ENCODE measurements at places on chromosomes 12 and 14.

DNA sequence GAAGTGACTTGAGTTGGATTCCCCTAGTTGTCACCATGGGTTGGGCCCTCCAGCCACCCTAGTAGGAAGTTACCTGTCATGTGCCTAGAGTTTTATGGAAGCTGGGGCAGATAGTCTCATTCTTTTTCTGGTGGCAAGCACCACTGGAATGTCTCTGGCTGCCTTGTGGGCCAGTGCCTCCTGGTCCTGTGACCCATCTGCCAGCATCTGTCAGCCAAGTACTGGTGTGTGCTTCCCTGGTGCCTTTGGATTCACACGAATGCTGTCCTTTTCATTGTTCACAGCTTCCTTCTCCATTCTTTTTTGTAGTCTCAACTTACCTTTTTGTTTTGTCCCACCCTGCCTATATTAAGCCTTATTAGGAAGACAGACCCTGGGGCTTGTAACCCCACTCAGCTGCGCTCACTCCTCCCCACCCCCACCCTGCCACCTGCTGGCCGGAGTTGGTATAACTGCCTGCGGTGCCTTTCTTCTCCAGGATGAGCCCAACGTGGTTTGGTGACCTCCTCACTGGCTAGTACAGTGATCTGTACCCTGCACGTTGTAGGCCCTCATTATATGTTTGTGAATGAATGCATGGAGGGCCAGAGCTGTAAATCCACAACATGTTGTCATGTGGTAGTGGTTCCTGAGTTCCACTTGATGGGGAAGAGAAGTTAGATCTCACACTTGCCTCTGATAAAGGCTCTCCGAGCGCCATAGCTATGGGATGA, 125.7 kb downstream of the TSPAN9 start:
- peak; percentile 35 for DNase-seq

DNA sequence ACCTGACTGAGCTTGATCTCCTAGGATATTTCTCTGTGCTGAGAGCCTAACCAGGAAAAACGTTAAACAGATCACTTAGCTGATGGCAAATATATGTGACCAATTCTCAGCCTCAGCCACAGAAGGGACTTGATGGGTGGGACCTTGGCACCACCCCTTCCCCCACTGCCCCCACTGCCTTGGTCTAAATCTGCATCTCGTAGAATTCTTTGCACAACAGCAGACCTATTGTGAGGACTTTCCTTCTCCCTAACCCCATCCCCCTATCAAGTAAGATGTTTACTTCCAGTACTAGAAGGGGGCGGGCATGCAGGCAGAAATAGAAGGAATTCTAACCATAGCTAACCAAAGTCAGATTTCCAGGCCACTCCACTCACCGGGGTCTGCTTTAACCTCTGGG, 313.2 kb downstream of the PCNX1 start:
- DNase-seq = no peak

- DNase-seq = no peak
Measured at GRCh38 chr12:91007531-91008290, 2.9 kb upstream of the EPYC start.

GRCh38 chr12:49264466-49264872, 413 bp upstream of the TUBA1C start:
- no peak for DNase-seq

DNA sequence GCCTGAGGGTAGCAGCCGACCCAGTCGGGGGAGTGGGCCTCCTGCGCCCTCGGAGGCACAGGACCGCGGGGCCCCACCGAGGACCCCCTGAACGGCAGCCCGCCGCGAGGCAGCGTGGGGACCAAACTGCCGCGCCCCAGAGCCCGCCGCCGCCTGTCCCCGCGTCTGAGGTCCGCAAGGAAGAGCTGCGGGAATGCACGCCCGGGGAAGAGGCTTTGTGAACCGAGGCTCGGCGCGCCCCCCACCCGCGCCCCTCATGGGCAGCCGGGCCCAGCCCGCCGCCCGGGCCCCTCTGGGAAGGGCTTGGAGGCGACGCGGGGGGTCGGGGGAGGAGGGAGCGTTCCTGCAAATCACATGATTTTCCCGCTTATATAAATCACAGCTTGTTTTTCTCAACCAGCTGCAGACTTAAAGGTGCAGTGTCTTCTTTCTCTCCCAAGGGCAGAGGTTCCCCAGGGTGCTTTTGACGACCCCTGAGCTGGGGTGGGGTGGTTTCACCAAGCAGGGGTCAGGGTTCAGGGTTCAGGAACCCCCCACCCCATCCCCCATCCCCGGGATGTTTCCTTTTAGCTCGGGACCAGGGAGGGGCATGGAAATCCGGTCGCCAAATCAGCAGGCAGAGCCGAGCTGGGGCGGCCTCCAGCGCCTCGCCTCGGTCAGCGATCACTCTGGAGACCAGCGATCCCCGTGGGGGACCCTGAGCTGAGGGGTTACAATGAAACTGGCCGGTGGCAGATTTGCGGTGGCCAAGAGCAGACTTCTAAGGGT, 44.7 kb upstream of the ATP23 start:
- DNase-seq = peak; percentile 87

GRCh38 chr12:124687174-124687902, 119.9 kb upstream of the NCOR2 start:
- no peak for DNase-seq

DNA sequence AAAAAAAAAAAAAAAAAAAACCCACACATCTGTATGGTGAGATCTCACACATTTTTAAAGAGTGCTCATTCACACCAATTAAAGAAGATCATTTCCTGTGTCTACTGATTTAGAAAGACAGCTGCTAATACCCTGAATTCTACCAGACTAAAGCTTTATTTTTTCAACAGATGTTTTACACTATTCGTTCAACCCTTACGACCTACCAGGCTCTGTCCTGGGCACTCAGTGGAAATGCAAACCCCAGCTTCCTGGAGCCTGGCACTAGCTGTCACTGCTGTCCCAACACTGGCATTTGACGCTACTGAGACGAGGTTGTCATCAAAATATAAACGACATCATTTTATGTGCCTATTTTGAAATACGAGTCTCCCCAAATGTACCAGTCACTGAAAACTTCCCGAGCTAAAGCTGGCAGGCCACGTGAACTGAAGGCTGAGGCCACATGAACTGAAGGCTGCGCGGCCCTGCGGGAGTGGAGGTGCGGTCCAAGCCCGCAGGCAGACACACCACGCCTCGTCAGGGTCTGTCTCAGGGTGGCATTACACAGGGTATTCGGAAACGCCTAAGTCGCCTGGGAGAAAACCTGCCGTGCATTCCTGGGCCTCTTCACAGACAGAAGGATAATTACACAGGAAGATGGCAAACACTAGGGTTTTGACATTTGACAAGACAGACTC, 27.2 kb downstream of the SLC15A4 start:
- no peak for DNase-seq
